Heart left ventricle (tissue), 16 donors: ENCODE measurements at places on chromosomes 12 and 14. TPM values are rescaled to one million over a fixed set of nuclear protein-coding genes. Genes with fewer than 3 reads are reported as not detected.

The DEGS2 gene
- total RNA-seq: not detected

GRCh38 chr14:31096255-31096654 is 70.1 kb upstream of the STRN3 start:
- peaks cover 6% of the 10 kb centered on the region for H3K4me1 ChIP-seq
- no peak overlapping the region for H3K4me3 ChIP-seq
- no peaks in the 10 kb centered on the region for H3K27me3 ChIP-seq

DNA sequence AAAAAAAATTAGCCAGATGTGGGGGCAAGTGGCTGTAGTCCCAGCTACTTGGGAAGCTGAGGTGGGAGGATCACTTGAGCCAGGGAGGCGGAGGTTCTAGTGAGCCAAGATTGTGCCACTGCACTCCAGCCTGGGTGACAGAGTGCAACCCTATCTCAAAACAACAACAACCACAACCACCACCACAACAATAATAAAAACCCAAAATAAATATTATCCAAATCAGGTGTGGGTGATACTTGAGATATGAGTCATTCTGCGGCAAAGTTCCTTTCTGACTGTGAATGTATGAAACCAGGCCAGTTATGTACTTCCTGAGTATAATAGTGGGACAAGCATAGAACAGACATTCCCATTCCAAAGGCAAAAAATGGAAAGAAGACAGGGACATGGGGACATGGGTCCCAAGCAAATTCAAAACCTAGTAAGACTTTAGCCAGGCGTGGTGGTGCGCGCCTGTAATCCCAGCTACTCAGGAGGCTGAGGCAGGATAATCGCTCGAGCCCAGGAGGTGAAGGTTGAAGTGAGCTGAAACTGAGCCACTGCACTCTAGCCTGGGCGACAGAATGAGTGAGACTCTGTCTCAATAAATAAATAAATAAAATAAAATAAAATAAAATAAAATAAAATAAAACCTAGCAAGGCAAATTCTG is 9.7 kb upstream of the ERC1 start:
- H3K36me3 ChIP-seq: no peaks in the 10 kb centered on the region
- no peaks in the 10 kb centered on the region for H3K4me1 ChIP-seq
- H3K27me3 ChIP-seq: no peaks in the 10 kb centered on the region
- DNase-seq: no peak

DNA sequence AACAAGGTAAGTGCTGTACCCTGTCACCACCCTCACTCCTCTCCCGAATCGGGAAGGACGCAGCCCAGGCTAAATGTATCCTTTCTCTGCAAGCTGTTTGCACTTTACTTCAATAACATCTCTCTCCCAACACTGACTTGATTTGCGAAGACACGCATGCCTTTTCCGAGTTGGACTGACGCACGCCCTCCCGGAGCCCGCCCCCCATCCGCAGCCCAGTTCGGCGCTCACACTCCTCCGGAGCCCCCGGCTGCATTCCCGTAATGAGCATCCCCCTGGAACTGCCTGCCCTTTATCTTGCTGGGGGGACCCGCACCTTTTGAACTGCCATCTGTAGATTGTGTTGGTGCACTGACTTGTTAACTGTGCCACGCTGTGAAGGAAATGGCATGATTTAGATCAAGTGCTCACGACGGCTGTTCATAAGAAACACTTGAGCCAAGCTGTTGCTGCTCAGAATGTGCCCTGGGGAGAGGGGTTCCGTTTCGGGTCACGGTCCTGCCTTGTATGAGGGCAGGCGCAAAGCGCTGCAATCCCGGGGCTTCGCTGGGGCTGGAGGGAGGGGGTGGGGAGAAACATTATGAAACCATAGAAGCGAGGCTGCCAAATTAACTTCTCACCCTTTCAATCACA is 176.6 kb upstream of the CDKN3 start:
- DNase-seq: peak; percentile 69
- H3K27me3 ChIP-seq: peaks cover 22% of the 10 kb centered on the region
- no peak overlapping the region for H3K27ac ChIP-seq
- no peaks in the 10 kb centered on the region for H3K36me3 ChIP-seq

DNA sequence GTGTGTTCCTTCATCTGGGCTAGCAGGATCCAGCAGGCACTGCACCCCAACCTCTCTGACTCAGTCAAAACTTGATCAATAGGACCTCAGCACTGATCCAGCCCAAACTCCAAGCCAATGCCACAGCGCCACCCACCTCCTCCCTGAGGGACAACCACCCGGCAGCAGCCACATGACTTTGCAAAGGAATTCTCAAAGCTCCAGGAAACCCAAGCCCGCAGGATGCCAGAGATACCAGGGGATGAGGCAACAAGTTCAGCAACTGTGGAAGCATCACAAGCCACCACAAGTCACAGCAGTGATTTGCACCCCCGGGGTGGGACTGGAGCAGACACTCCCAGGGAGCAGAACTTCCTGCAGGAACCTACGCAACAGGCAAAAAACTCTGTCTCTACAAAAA is 37.3 kb downstream of the ACTN1 start:
- H3K4me3 ChIP-seq: no peak overlapping the region
- peak overlapping the region; percentile 77 for H3K27ac ChIP-seq
- H3K27me3 ChIP-seq: no peaks in the 10 kb centered on the region

GRCh38 chr12:124668602-124669001 is 101.2 kb upstream of the NCOR2 start:
- no peaks in the 10 kb centered on the region for H3K27me3 ChIP-seq
- no peak overlapping the region for H3K4me3 ChIP-seq
- DNase-seq: no peak
- H3K36me3 ChIP-seq: no peaks in the 10 kb centered on the region

- no peaks in the 10 kb centered on the region for H3K27me3 ChIP-seq
- no peak overlapping the region for H3K4me3 ChIP-seq
These were observed 101.6 kb upstream of the KRAS start for GRCh38 chr12:25352083-25352918.

GRCh38 chr12:122123051-122123760 is 44.6 kb downstream of the MLXIP start:
- peaks cover 13% of the 10 kb centered on the region for H3K36me3 ChIP-seq
- peak; percentile 55 for DNase-seq
- H3K4me1 ChIP-seq: peaks cover 31% of the 10 kb centered on the region
- no peak overlapping the region for H3K27ac ChIP-seq

DNA sequence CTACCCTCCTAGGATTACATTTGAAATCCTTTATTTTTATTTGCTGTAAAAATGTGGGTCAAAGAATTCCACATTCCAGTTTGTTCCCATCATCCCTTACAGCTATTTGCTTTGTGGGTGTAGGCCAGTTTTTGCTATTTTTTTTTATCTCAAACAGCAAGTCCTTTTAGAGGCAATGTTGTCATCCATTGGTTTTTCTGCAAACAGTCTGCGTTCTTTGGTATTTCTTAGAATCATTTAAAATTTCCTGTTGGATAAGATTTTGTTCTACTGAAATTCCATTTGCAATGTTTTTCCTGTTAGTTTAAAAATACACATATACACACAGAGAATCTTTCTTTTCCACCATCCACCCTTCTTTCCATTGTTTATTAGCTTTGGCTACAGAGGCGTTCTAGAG is 53.3 kb upstream of the STK38L start:
- H3K27me3 ChIP-seq: no peaks in the 10 kb centered on the region
- no peaks in the 10 kb centered on the region for H3K36me3 ChIP-seq
- H3K4me1 ChIP-seq: peaks cover 65% of the 10 kb centered on the region
- H3K27ac ChIP-seq: no peak overlapping the region
- H3K4me3 ChIP-seq: no peak overlapping the region

- H3K36me3 ChIP-seq: no peaks in the 10 kb centered on the region
- H3K4me3 ChIP-seq: no peak overlapping the region
- H3K27ac ChIP-seq: no peak overlapping the region
- no peaks in the 10 kb centered on the region for H3K27me3 ChIP-seq
These were observed 12.3 kb downstream of the IL31 start for GRCh38 chr12:122161682-122162081.

The CACNA2D4 gene
- total RNA-seq: 1.7 TPM

GRCh38 chr12:15846887-15847286 is 35.3 kb upstream of the STRAP start:
- H3K27ac ChIP-seq: peak overlapping the region; percentile 70
- DNase-seq: peak; percentile 42
- H3K36me3 ChIP-seq: no peaks in the 10 kb centered on the region
- H3K4me3 ChIP-seq: no peak overlapping the region
- no peaks in the 10 kb centered on the region for H3K27me3 ChIP-seq

The KRT76 gene
- not detected for total RNA-seq

DNA sequence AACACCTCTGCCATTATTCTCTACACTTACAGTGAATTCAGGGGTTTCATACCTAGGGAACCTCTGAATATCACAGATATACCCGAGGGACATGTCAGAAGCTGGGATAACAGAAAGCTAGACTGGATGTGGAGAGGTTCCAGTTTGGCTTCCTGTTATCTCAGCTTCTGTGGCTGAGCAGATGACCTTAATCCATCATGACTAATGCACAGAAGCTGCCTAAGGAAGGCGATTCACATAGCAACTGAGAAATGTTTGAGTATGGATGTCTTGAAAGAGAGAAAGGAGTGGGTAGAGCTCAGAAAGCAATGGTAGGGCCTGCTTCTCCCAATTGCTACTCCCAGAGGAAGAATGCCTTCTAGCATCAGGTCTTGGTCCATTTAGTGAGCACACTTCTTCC is 187.6 kb downstream of the RMST start:
- no peaks in the 10 kb centered on the region for H3K27me3 ChIP-seq
- no peak for DNase-seq
- no peaks in the 10 kb centered on the region for H3K4me1 ChIP-seq
- H3K27ac ChIP-seq: no peak overlapping the region
- H3K36me3 ChIP-seq: no peaks in the 10 kb centered on the region
- H3K4me3 ChIP-seq: no peak overlapping the region

DNA sequence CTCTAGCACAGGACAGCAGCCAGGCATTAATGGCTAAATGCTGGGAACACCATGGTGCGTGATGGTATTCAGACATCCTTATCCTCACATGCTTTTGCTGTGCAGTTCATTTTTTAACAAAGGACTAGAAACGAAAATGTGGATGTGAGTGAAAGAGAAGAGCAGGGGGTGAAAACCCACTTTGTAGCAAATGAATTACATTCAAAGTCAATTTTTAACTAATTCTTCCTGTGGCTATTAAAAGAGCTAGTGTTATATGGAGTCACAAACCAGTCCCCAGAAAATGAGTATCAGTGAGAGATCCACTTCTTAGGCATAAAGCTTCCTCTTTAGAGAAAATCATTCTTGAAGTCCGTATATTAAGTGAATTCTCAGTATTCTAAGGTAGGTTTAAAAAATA is 592.0 kb upstream of the LMO3 start:
- H3K4me1 ChIP-seq: no peaks in the 10 kb centered on the region
- no peaks in the 10 kb centered on the region for H3K27me3 ChIP-seq
- H3K4me3 ChIP-seq: no peak overlapping the region
- DNase-seq: no peak
- H3K36me3 ChIP-seq: no peaks in the 10 kb centered on the region

DNA sequence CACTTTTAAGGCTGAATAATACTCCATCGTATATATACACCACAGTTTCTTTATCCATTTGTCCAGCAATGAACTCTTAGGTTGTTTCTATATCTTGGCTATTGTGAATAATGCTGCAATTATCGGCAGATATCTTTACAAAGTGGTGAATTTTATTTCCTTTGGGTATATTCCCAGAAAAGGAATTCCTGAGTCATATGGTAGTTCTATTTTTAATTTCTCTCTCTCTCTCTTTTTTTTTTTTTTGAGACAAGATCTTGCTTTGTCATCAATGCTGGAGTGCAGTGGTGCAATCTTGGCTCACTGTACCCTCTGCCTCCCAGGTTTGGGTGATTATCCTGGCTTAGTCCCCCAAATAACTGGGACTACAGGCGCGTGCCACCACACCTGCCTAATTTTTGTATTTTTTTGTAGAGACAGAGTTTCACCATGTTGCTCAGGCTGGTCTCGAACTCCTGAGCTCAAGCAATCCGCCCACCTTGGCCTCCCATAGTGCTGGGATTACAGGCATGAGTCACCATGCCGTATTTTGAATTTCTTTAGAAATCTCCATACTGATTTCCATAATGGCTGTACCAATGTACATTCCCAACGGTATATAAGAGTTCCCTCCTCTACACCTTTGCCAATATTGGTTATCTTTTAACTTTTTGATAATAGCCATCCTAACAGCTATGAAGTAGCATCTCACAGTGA is 98.4 kb downstream of the EFCAB11 start:
- H3K27me3 ChIP-seq: no peaks in the 10 kb centered on the region
- no peak for DNase-seq
- H3K4me3 ChIP-seq: no peak overlapping the region
- no peaks in the 10 kb centered on the region for H3K36me3 ChIP-seq

DNA sequence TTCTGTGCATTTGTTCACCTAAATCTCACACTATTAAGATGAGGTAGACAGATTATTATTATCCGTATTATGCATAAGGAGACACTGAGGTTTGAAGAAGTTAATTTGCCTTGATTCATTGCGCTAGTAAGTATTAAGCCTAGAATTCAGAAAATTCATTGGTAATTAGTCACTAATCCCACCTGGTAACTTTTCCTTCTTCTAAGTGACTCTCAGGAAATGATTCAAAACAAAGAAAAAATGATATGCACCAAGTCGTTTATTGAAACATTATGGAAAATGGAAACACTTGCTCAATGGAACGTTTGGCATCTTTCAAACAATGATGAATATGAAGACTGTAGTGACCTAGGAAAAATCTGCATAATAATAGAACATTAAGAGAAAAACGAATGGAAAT is 15.2 kb downstream of the RFX4 start:
- DNase-seq: no peak
- H3K36me3 ChIP-seq: no peaks in the 10 kb centered on the region
- no peaks in the 10 kb centered on the region for H3K4me1 ChIP-seq
- H3K4me3 ChIP-seq: no peak overlapping the region
- H3K27ac ChIP-seq: no peak overlapping the region

DNA sequence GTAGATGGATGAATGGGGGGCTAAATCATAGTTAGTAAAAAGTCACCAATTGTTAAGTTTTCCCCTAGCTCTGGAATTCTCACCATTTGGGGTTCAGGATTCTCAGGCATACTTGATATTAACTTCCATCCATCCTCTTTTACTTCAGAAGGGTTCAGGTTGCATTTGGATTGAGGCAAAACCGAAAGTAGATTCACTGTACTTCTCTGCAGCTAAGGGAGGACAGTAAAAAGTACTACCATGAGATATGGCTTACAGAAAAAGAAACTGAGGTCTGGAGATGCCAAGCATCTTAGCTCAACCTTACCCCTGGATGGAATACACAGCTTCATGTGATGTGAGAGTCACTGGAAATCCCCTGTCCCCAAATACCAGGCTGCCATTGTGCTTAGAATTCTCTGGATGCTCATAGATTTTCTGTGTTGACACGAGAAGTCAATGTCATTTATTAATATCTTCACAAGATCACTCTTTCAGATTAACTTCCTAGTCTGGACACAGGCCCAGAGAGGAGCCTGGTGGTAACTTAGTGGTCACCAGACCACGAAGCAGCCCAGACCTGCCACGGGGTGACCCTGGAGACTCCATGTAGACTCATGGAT is 87.1 kb downstream of the SSPN start:
- H3K4me1 ChIP-seq: no peaks in the 10 kb centered on the region
- no peak overlapping the region for H3K4me3 ChIP-seq
- no peak overlapping the region for H3K27ac ChIP-seq
- no peak for DNase-seq
- H3K27me3 ChIP-seq: no peaks in the 10 kb centered on the region

The RAD9B gene
- total RNA-seq: 0.67 TPM

- no peak overlapping the region for H3K27ac ChIP-seq
- peaks cover 31% of the 10 kb centered on the region for H3K4me1 ChIP-seq
- no peak overlapping the region for H3K4me3 ChIP-seq
- peaks cover 61% of the 10 kb centered on the region for H3K36me3 ChIP-seq
- H3K27me3 ChIP-seq: no peaks in the 10 kb centered on the region
These were observed 11.8 kb upstream of the POLR3B start for GRCh38 chr12:106345746-106346145.
